ENCODE measurements at places on chromosomes 7 and 10. TPM values are rescaled to one million over a fixed set of nuclear protein-coding genes. Genes with fewer than 3 reads are reported as not detected.

The PRLHR gene
- not detected for total RNA-seq

The CTAGE4 gene
- 3.4 TPM for total RNA-seq

The TFAM gene
- total RNA-seq, result 46.1 TPM

The APBB1IP gene
- 82.2 TPM for total RNA-seq

The LRMDA gene
- not detected for total RNA-seq

The DKK1 gene
- not detected for total RNA-seq

The KCNH2 gene
- total RNA-seq, result 0.38 TPM

The GIMAP8 gene
- total RNA-seq, result 25.1 TPM

The TMEM60 gene
- total RNA-seq, result 25.4 TPM

The AKR1C2 gene
- not detected for total RNA-seq

The VWDE gene
- 5.2 TPM for total RNA-seq

The RNF133 gene
- total RNA-seq, result not detected

The PIP gene
- total RNA-seq, result not detected

The DHX32 gene
- 9.6 TPM for total RNA-seq

The ELFN1 gene
- 0.08 TPM for total RNA-seq
